ENCODE measurements at places on chromosomes 12 and 14.

DNA sequence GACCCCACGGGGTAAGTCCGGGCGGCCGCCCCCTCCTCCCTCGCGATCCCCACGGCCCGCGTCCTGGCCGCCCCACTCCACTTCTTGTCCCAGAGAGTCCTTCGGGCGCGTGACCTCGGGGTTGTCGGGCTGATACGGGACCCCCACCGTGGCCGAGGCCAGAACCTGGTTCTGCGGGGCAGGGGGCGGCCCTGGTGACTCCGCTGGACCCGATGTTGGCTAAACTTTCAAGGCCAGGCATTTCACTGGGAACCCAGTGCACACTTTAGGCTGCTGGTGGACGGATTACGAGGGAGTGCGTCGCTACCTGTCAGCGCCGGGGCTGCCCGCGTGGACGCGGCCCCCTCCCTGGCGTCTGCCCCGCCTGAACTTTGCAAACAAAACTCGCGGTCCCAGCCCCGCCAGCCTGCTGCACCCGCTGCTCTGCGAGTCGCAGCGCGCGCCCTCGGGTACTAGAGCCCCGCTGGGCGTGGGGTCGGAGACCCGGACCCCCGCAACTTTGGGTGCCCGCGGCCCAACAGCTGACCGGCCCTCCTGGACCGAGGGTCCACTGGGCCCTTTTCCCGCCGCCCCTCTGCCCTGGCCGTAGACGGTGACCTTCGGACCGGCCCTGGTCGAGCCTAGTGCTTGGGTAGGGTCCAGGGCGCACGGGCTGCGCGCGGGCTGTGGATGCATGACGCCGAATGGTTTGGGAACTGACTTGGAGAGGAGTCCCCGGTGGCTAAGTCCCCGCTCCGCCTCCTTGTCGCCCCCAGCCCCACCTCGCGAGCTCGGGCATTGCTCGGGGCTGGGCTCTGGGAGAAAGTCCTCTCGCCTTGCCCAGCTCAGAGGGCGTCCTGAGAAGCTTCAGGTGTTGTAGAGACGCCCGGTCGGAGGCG, 624 bp downstream of the RIN3 start:
- peak; percentile 10 for DNase-seq

- DNase-seq, result no peak
Observed at GRCh38 chr12:99099786-99100185, 454.7 kb downstream of the APAF1 start.

GRCh38 chr12:70638639-70639360, 1.6 kb upstream of the PTPRB start:
- DNase-seq, result no peak

DNA sequence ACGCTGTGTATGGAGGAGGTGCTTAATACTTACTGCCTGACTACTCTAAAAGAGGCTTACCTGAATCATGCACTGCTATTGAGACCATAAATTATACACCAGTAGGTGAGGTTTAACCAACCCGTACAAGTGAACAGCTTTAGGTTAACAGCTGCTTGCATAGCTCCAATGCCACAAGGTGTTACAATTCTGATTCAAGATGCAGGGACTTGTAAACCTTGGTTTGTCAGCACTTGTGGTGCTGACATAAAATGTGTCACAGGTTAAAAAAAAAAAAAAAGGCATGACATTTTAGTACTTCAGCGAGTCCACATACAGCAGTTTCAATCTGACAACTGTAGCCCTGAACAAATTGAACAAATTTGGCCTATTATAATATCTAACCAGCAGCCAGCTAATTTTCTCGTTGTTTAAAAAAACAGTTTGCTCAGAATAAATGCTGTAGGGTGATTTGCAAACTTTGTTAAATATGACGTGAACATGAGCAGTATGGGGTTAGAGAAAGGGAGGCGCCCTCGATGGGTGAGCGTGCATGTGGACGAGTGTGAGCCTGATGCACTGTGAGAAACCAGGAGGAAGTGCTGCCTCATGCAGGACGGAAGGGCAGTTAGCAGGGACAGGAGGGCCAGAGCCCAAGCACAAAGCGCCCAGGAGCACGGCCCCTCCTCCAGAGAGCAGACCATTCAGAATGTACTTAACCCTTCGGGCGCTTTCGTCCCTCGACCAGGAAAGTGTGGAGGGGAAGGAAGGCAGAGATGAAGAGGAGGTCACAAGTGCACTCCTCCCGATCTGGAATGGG, 44.7 kb downstream of the TCHP start:
- DNase-seq, result no peak

DNA sequence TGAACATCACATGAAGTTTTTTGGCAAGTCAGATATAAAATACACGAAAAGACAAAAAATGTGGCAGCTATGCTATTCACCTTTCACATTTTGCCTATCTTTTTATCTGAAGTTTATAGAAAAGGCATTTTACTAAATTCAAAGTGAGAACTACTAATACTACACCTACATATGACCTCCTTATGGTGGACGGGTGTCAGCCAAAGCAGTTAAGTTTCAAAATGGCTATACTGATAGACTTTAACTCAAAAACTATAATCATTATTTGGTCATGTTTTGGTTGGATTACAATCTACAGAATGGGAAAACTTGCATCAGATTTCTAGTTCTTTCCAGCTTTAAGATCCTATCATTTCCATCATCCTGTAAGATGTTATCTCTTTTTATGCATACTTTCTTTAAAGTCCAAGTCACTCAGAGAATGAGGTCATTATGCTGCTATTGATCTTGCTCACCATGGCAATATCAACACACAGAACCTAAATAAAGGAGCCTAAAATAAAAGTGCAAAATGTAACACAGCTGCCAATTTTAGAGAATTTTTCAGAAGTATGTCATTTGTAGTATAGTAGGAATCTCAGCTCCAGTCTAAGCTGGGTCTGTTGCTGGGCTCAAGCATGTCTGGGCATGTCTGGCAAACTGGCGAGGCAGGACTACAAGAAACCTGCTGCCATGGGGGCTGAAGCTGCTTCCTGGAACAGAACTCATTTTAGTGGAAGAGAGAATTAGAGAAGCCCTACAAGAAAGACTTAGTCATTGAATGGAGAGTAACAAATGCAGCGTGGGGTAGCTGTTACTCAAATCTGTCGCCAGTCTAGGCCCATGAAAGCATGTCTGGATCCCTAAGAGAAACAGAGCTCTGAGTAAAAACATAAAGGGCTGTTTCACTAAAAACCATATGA, 7.6 kb upstream of the AEBP2 start:
- DNase-seq, result no peak

GRCh38 chr14:68958553-68958952, 20.5 kb downstream of the ACTN1 start:
- peak; percentile 2 for DNase-seq

Data from CD4-positive, alpha-beta T cell (primary cell).